ENCODE measurements at places on chromosomes 6 and 20. TPM values are rescaled to one million over a fixed set of nuclear protein-coding genes. Genes with fewer than 3 reads are reported as not detected.

CD40 gene
- total RNA-seq, result 15.6 TPM

LRRC1 gene
- total RNA-seq, result 32.4 TPM

VSTM2L gene
- total RNA-seq, result 3.3 TPM

UNC93A gene
- total RNA-seq, result not detected

HLA-DQA2 gene
- 1.2 TPM for total RNA-seq

Measured in sigmoid colon (tissue), 7 donors.